ENCODE measurements at places on chromosomes 13 and 19.

GRCh38 chr19:11252665-11253355 lies 9.5 kb downstream of the DOCK6 start:
- DNase-seq: no peak

DNA sequence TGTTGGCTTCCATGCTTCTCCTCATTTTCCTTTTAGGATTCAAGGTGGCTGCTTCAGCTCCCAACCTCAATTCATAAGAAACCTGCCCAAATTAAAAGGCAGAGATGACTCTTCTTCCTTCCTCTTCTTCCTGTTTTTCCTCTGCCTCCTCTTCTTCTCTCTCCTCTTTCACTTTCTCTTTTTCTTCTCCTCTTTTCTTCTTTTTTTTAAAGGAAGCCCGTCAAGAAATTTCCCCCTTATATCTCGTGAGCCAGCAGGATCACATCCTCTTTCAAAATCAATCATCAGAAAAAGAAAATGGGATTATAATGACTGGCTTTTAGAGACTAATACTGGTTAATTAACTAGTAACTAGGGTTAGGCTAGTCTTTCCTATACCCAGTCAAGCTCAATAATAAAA lies 220.3 kb downstream of the NBEA start:
- no peak for DNase-seq

- DNase-seq: peak; percentile 60
Observed at GRCh38 chr19:53511933-53512374, 26.0 kb upstream of the ZNF331 start.

GRCh38 chr13:37138926-37139325 lies 33.5 kb upstream of the CSNK1A1L start:
- no peak for DNase-seq

- no peak for DNase-seq
Observed at GRCh38 chr19:16394681-16395375, 70.2 kb downstream of the KLF2 start.

DNA sequence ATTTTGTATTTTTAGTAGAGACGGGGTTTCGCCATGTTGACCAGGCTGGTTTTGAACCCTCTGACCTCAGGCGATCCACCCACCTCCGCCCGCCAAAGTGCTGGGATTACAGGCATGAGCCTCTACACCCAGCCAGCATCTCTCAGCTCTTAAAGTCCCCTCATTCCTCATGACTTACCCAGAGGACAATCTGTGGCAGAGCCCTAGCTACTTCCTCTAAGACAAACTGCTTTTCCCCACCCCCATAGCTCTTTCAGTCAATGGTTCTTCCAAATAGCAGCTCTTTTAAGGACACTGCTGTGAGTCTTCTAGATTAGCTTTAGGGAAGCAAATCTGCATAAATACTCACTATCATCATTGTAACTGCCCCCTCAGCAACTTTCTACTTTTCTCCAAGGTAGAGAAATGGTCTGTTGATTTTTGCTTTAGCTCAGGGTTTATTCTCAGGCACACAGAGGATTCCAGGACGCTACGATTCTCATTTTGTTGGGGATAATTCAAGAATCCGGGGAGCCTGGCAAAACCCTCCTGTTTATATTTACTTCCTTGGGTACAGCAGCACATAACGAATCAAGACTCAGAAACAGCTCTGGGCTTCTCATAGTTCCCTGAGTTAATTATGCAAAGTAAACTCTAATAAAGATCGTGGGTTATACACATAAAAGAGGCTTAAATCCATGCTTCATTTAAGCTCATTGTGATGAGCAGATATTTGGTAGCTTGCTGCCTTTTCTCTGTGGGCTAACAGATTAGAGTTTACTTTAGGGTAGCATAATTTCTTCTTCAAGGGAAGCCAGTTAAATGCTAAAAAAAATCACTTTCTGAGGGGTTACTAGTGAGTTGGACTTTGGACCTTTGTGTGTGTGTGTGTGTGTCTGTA lies 357.4 kb downstream of the TDRD3 start:
- DNase-seq: no peak

DNA sequence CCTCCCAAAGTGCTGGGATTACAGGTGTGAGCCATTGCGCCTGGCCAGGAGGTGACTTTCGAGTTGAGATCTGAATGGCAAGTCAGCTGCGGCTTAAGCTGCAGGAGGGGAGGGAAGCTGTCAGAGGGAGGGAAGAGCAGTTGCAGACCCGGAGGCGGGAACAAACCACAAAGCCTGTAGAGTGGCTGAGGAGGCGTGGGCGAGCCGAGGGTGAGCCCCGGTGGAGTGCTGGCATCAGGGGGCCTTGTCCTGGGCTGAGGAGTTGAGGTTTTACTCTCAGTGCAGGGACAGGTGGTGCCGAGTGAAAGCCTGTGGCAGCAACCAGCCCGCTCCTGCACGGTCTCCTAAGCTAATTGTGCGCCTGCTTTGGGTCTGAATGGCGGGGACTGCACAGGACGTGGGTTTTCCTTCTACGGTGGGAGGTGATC lies 24.2 kb downstream of the PPP1R37 start:
- DNase-seq: peak; percentile 69

GRCh38 chr13:49300739-49301589 lies 53.2 kb downstream of the CDADC1 start:
- DNase-seq: peak; percentile 87

GRCh38 chr19:53989600-53990533 lies 1.6 kb upstream of the CACNG6 start:
- DNase-seq: no peak

GRCh38 chr19:17450264-17451075 lies 2.0 kb upstream of the TMEM221 start:
- peak; percentile 48 for DNase-seq

GRCh38 chr13:110915874-110916206 lies 971 bp upstream of the ANKRD10 start:
- DNase-seq: peak; percentile 29

DNA sequence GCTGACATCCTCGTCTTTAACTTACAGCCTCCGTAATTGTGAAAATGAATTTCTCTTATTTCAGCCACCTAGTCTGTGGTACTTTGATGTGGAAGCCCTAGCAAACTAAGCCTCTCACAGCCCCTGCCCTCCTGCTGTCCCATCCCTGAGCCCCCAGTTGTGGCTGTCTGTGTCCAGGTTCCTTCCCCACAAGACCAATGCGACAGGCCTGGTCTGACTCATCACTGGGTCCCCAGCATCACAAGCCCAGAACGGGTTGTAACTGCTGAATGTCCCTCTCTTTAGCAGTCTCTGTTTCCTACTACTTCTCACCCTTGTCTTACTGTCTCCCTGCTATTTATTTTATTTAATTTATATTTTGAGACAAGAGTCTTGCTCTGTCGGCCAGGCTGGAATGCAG lies 5.7 kb downstream of the POU2F2 start:
- DNase-seq: no peak

DNA sequence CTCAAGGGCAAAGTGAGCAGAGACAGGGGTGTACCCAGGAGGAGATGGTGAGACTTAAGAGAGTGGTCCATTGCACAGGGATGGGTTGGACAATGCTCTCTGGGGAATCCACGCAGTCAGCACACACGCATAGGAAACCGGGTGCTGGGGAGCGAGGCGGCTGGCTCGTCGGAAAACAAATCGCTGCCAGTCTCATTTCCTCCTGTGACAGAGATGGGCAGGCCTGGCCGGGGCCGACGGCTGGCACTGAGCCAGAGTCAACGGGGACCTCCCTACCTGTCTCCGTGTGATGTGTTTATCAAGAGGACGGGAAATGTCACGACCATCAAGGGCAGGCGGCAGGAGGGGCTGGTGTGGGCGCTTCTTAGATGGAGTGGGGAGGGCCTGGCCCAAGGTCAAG lies 27.3 kb downstream of the PTPRS start:
- DNase-seq: no peak

GRCh38 chr19:38557205-38557799 lies 60.5 kb downstream of the MAP4K1 start:
- DNase-seq: peak; percentile 83

GRCh38 chr19:31340042-31341025 lies 8.9 kb downstream of the TSHZ3 start:
- no peak for DNase-seq

- DNase-seq: no peak
Observed at GRCh38 chr13:62092536-62092935, 676.9 kb upstream of the PCDH20 start.

DNA sequence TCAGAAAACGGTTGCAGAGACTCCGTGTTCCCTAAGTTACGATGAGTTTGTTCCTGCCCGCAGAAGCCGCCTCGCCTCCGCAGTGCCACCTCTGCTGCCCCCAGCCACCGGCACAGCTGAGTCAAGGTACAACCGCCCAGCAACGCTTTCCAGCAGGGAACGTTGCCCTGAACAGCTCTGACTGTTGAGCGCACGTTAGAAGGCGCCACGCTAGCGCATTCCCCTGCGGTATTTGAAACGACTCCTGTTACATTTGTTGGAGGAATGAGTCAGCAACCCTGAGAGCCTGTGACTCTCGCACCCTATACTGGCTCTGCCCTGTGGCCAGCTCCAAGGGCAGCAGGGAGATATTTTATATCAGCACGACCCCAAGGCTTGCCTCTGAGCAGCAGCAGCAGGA lies 302.8 kb downstream of the TEX29 start:
- no peak for DNase-seq

DNA sequence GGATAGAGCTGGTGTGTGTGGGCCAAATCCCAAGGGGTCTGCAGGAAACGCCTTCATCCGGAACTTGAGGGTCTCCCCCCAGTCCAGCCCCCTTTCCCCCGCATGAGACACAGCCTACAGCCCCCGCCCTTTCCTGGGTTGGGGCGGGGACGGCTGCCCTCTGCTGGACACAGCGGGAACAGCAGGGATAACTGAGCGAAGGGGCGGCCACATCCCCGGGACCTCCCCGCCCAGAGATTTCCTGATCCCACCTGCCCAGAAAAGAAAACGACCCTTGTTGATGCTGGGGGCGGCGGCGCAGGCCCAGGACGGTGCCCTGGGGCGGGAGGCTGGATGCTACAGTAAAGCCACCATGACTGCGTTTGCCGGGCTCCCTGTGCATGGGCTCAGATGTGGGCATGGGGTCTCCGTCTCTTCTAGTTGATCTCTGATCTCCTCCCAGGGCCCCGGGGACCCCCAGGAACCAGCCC lies 14.2 kb downstream of the ONECUT3 start:
- peak; percentile 32 for DNase-seq

- DNase-seq: no peak
Observed at GRCh38 chr13:67519356-67519755, 289.2 kb upstream of the PCDH9 start.

GRCh38 chr13:46598140-46598819 lies 45.3 kb downstream of the LRCH1 start:
- no peak for DNase-seq

DNA sequence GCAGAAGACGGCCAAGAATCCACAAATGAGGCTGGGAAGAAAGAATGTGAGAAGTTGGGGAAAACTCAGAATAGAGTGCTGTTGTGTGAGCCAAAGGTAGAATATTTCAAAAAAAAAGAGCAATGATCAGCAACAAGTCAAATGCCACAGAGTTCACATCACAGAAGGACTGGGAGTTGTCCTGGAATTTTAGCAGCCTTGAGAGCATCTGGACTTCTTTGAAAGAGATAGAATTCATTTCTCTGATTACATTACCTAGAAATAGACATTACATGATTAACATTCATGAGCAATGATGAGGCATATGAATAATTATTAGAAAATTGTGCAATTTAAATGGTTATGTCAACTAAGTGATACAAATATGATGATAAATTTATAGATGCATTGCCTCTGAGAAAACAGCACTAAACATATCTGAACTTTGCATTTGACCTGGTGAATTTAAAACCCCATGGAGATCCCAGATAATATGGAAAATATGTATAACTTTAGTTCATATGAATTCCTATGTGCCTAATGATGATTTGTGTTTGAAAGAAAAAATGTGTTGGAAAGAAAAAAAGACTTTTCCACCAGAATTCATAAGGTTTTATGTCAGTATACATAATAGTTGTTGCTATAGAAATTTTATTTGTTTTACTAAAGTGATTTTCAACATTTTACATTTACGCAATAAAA lies 186.2 kb downstream of the POSTN start:
- DNase-seq: no peak

- DNase-seq: no peak
Observed at GRCh38 chr19:10998666-10999065, 37.8 kb downstream of the SMARCA4 start.

DNA sequence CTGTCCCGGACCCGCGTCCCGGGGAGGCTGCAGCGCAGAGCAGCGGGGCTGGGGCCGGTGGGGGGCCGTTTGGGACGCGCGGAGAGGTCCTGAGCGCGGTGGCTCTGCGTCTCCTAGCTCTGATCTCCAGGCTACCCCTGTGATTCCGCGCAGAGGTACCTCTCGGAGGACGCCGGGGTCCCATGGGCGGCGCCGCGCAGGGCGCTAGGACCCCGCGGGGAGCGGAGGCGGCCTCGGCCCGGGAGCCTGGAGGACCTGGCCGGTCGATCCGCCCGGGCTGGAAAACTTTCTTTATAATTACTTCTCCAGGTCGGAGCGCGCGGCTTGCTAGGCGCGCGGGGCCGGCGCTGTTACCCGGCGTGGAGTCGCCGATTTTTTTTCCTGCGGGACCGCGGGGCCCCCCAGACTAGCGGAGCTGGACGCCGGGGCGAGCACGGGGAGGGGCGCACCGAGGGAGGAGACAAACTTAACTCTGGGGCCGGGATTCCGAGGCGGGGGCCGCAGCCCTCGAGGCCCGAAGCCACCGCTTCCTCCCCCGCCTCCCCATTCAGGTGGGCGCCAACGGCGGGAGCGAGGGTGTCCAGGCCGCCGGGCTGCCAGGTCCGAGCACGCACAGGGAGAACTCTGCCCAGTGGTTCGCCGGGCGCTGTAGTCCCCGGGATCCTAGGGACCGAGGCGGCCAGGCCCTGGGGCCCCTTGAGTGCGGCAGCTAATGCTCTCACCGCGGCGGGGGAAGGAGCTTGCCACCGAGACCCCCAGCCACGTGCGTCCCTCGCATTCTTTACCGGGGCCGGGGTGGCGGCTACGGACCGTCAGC lies 848 bp upstream of the CEBPA start:
- peak; percentile 12 for DNase-seq

DNA sequence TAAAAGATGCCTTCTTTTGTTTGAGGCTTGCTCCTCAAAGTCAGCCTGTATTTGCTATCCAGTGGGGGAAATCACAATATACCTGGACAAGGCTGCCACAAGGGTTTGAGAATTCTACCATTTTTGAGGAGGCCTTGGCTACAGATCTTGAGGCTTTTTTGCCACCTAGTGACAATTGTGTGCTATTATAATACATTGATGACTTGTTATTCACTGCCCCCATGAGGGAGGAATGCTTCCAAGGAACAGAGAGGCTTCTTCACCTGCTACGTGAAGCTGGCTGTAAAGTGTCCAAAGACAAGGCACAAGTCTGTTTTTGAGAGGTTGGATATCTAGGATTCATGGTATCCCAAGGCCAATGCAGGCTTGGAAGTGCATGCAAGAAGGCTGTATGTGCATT lies 72.5 kb downstream of the ZNF708 start:
- DNase-seq: peak; percentile 36

GRCh38 chr13:69331245-69331644 lies 776.4 kb upstream of the ATXN8OS start:
- DNase-seq: peak; percentile 6

Measured in hematopoietic multipotent progenitor cell treated with erythropoietin and hydrocortisone succinate and interleukin-3 and kit ligand, for 8 days (in vitro differentiated cells).